ENCODE measurements at places on chromosomes 13 and 19.

GRCh38 chr19:18282021-18282787 lies 782 bp upstream of the JUND start:
- DNase-seq = peak; percentile 53

GRCh38 chr19:28258829-28259228 lies 954.1 kb downstream of the UQCRFS1 start:
- no peak for DNase-seq

DNA sequence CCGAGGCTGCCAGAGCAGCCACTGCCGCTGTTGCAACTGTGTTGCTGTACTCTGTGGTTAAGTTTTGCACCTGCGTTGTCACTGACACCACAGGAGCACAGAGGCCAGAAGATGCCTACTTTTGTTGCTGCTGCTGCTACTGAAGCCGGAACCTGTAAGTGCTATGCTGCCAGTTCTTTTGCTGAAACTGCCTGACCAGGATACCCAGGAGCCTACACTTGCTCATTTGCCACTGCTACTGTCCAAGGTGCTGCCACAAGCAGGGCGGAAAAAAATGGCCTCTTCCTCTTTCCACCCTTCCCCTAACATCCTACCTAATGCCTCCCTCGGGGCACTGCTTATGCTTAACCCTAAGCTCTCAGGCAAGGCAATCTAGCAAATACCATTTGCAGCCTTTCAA lies 29.0 kb upstream of the NBEA start:
- DNase-seq = peak; percentile 23

GRCh38 chr19:28665748-28666147 lies 547.2 kb downstream of the UQCRFS1 start:
- DNase-seq = no peak

GRCh38 chr13:114203536-114203935 lies 24.5 kb downstream of the CFAP97D2 start:
- no peak for DNase-seq

DNA sequence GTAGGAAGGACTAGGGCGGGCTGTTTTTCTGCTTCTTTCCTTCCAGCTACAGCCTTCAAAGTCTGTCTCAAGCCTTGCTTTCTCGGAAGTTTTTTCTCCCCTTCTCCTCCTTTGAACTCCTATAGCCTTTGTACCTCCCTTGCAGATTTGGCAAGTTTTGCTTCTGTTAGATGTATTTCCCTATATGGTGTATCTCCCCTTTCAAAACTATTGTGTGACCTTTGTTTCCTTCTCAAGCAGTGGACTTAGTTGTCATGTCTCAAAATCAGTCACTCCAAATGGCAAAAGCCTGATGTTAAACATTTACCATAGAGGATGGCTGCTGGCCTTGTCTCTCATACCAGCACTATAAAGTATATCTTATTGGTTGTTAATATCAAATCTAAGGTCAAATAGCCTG lies 152.7 kb downstream of the FLT1 start:
- DNase-seq = no peak

GRCh38 chr19:53823380-53824120 lies 564 bp downstream of the NLRP12 start:
- DNase-seq = no peak

- DNase-seq = no peak
Observed at GRCh38 chr13:40191186-40191980, 475.1 kb downstream of the FOXO1 start.

DNA sequence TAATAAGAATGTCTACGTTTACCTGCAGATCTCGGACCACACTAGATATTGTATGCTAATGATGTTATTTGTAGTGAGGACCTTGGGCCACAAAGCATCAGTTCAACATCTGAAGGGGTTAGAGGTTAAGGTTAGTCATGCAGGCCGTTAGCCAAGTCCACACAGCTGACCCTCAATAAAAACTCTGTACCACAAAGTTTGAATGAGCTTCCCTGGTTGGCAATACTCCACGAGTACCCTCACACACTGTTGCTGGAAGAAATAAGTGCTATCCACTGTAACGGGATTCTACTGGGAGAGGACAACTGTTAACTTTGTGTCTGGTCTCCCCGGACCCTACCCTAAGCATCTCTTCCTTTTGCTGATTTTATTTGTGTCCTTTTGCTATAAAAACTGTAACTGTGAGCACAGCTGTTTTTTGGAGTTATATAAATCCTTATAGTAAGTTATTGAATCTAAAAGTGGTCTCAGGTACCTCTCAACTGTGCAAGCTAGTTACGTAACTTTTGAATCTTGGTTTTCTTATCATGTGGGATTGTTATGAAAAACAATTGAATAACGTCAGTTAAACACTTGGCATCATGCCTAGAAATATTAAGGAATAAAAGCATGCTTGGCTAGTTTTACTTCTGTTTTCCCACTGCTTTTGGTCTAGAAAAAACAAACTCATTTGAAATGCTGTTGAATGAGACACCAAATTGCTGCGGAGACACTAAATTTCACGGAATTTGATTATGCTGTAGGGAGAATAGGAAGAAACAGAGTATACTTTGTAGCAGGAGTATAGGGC lies 181.5 kb downstream of the DNAJC3 start:
- no peak for DNase-seq

GRCh38 chr13:81929988-81930387 lies 1589.1 kb upstream of the SPRY2 start:
- DNase-seq = peak; percentile 67

- DNase-seq = no peak
Observed at GRCh38 chr13:108733022-108733560, 103.7 kb downstream of the MYO16 start.

All from T47D (cell line).